ENCODE measurements at places on chromosomes 11 and 22. TPM values are rescaled to one million over a fixed set of nuclear protein-coding genes. Genes with fewer than 3 reads are reported as not detected.

The PGGHG gene
- polyA plus RNA-seq: 8.3 TPM

DNA sequence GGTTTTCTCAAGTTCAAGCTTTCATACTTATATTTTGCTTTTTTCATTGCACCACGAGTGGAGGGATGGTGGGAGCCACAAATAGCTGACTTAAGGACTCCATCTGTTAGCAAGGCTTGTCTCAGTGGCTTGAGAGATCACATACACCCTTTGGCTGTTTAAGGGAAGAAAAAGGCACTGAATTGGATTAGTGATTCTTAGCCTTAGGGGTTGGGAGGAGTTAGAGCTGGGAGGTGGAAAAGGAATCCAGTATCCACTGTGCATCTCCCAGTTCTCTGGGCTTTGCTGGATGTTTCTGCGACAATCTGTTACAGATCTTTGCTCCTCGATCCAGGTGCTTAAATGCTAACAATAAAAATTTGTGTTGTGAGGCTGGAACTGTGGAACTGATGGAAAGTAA lies 593.6 kb downstream of the CNTN5 start:
- DNase-seq: no peak

- DNase-seq: peak; percentile 60
Observed at GRCh38 chr22:42269432-42270175, 849 bp downstream of the TCF20 start.

GRCh38 chr11:62435846-62436660 lies 17.2 kb downstream of the SCGB1A1 start:
- DNase-seq: peak; percentile 10

- DNase-seq: no peak
Observed at GRCh38 chr11:117603932-117604331, 193.1 kb downstream of the DSCAML1 start.
